Neural progenitor cell (in vitro differentiated cells): ENCODE measurements at places on chromosomes 13 and 19. TPM values are rescaled to one million over a fixed set of nuclear protein-coding genes. Genes with fewer than 3 reads are reported as not detected.

- no peaks in the 10 kb centered on the region for H3K36me3 ChIP-seq
- peak overlapping the region; percentile 71 for H3K4me3 ChIP-seq
- no peaks in the 10 kb centered on the region for H3K4me1 ChIP-seq
Observed at GRCh38 chr19:13906521-13906904, 512 bp downstream of the CC2D1A start.

GRCh38 chr19:42254850-42255765 is at the start of gene ERF:
Gene ERF, minus strand, starts transcription at chr19:42255128. Its CDS starts 129 bp downstream, at chr19:42254999.
- DNase-seq: peak; percentile 98
- H3K27me3 ChIP-seq: no peaks in the 10 kb centered on the region
- H3K36me3 ChIP-seq: no peaks in the 10 kb centered on the region
- peak within 1 kb of the TSS; percentile 86 for H3K27ac ChIP-seq

DNA sequence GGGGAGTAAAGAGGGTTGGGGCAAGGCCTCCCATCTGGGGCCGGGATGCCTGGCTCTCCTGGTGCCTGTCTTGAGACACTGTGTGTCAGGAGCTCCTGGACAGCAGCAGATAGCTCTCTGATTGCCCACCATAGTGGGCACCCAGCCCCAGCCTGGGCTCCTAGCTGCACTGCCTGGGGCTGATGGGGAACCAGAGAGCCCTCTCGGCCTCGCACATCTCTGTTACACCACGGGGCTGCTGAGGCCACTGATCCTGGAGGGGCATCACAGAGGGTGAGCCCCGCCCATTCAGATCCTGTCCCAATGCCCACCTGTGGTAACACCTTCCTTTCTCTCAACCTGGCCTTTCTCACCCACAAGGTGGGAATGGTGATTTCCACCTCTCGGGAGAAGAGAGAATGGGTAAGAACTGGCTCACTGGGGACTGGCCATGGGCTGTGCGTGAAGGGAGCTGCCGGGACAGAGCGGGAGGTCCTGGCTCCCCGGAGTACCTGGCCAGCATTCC is 135.9 kb downstream of the URI1 start:
- no peaks in the 10 kb centered on the region for H3K4me1 ChIP-seq
- no peak overlapping the region for H3K27ac ChIP-seq
- no peak overlapping the region for H3K4me3 ChIP-seq

Gene CYP2F1
- not detected in 2 replicates for total RNA-seq
